Foreskin keratinocyte (primary cell): ENCODE measurements at places on chromosomes 13 and 19. TPM values are rescaled to one million over a fixed set of nuclear protein-coding genes. Genes with fewer than 3 reads are reported as not detected.

ACP4 gene
- total RNA-seq, result not detected in 2 replicates

CADM4 gene
- total RNA-seq, result 5.4 and 6.9 TPM in 2 replicates

SYT3 gene
- total RNA-seq, result not detected in 2 replicates

SSC5D gene
- not detected in 2 replicates for total RNA-seq

IGFL2 gene
- total RNA-seq, result 0.39 and 0.65 TPM in 2 replicates

DOHH gene
- total RNA-seq, result 12.3 and 12.6 TPM in 2 replicates

C2CD4C gene
- 4.3 and 5.2 TPM in 2 replicates for total RNA-seq

SIGLEC5 gene
- total RNA-seq, result not detected in 2 replicates

ZNF83 gene
- 24.7 and 24.8 TPM in 2 replicates for total RNA-seq

FFAR1 gene
- total RNA-seq, result not detected in 2 replicates

RNF225 gene
- 0.11 and 0.24 TPM in 2 replicates for total RNA-seq

FCGBP gene
- total RNA-seq, result under 0.01 and 0.20 TPM in 2 replicates

IL4I1 gene
- total RNA-seq, result 0.44 and 0.46 TPM in 2 replicates

CDX2 gene
- total RNA-seq, result not detected in 2 replicates

ZNF665 gene
- 1.2 and 2.0 TPM in 2 replicates for total RNA-seq

SMIM44 gene
- total RNA-seq, result not detected in 2 replicates

SYNE4 gene
- 1.2 TPM in 2 replicates for total RNA-seq

MTRF1 gene
- 11.1 and 11.5 TPM in 2 replicates for total RNA-seq

C13orf46 gene
- not detected in 2 replicates for total RNA-seq

GNA15 gene
- total RNA-seq, result 114 and 130 TPM in 2 replicates

EBI3 gene
- total RNA-seq, result not detected in 2 replicates

EDDM13 gene
- 0.88 and 2.5 TPM in 2 replicates for total RNA-seq

FFAR2 gene
- not detected in 2 replicates for total RNA-seq
